HepG2 (cell line): ENCODE measurements at places on chromosomes 5 and 9. TPM values are rescaled to one million over a fixed set of nuclear protein-coding genes. Genes with fewer than 3 reads are reported as not detected.

DNA sequence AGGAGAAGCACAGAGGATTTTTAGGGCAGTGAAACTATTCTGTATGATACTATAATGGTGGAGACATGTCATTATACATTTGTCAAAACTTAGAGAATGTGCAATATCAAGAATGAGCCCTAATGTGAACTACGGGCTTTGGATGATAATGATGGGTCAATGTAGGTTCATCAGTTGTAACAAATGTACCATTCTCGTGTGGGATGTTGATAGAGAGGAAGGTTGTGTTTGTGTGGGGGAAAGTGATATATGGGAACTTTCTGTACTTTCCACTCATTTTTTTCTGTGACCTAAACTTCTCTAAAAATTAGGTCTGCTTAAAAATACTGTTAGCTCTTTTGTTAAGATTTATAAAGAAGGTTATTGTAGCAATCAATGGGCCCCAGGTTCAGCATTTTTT lies 138.9 kb downstream of the SPATA31D1 start:
- no peak overlapping the region for H3K4me3 ChIP-seq
- no peaks in the 10 kb centered on the region for H3K4me1 ChIP-seq
- no peaks in the 10 kb centered on the region for H3K36me3 ChIP-seq
- no peaks in the 10 kb centered on the region for H3K27me3 ChIP-seq
- DNase-seq: no peak
- no peak overlapping the region for H3K27ac ChIP-seq

GRCh38 chr9:70392189-70392588 lies 22.3 kb downstream of the KLF9 start:
- no peaks in the 10 kb centered on the region; the same call in 1 of the 2 replicates for H3K36me3 ChIP-seq
- no peak for DNase-seq
- no peak overlapping the region for H3K4me3 ChIP-seq
- H3K4me1 ChIP-seq: peaks cover 4% of the 10 kb centered on the region; the same call in 1 of the 2 replicates

DNA sequence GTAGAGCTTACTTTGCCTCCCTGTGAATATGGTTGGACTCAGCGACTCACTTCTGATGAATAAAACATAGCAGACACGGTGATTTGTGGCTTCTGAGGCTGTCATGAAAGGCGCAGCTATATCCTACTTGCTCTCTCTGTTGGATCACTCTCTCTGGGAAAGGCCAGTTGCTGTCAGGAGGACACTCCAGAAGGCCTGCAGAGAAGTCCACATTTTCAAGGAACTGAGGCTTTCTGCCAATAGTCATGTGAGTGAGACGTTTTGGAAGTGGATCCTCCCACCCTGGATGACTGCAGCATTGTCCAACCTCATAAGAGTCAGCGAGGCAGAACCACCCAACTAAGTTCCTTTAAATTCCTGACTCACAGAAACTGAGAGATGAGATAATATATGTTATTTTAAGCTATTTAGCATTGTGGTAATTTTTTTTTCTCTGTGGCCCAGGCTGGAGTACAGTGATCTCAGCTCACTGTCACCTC lies 156.0 kb upstream of the MAST4 start:
- no peaks in the 10 kb centered on the region for H3K4me1 ChIP-seq
- no peak for DNase-seq
- no peak overlapping the region for H3K27ac ChIP-seq
- no peaks in the 10 kb centered on the region for H3K36me3 ChIP-seq

Gene LOX
- 0.65 and 0.73 TPM in 2 replicates for total RNA-seq

- DNase-seq: no peak
- H3K36me3 ChIP-seq: no peaks in the 10 kb centered on the region
- peaks cover 10% of the 10 kb centered on the region; the same call in 1 of the 2 replicates for H3K27me3 ChIP-seq
- peaks cover 60% of the 10 kb centered on the region for H3K4me1 ChIP-seq
These were observed 2.1 kb upstream of the GLIS3 start for GRCh38 chr9:4301971-4302427.

Gene SPINK7
- not detected in 2 replicates for total RNA-seq

Gene CSNK1G3
- 31.5 and 35.4 TPM in 2 replicates for total RNA-seq

GRCh38 chr9:89418882-89419640 lies 78.9 kb downstream of the SEMA4D start:
- DNase-seq: no peak
- no peaks in the 10 kb centered on the region for H3K4me1 ChIP-seq
- H3K27ac ChIP-seq: no peak overlapping the region
- H3K4me3 ChIP-seq: no peak overlapping the region

- no peaks in the 10 kb centered on the region for H3K4me1 ChIP-seq
- H3K4me3 ChIP-seq: no peak overlapping the region
- no peaks in the 10 kb centered on the region for H3K36me3 ChIP-seq
- no peak overlapping the region for H3K27ac ChIP-seq
- H3K27me3 ChIP-seq: no peaks in the 10 kb centered on the region
These were observed 311.8 kb downstream of the DNAH5 start for GRCh38 chr5:13632676-13633075.

Gene SREK1
- 46.5 and 90.9 TPM in 2 replicates for total RNA-seq

DNA sequence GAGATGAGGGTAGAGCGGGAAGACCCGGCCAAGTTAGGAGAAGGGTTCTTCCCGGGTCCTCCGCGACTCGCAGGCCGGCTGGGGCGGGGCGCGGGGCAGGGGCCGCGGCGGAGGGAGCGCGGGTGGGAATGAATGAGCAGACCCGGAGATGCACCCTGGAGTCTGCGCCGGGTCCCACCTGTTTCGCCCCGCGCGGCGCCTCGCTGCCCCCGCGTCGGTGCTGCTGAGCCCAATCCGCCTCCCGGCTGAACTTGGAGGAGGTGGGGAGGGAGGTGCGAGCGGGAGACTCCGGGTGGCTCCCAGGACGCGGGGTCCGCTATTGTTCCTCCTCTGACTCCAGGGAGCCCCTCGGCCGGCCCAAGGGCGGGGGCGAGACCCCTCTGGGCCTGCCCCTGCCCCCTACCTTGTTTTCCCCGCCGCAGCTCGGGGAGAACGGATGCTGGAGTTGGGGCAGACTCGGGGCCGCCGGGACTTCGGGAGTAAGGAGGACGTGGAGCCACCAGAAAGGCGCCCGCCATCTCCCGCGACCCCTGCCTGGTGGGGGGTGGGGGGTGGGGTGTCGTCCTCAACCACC lies 659 bp downstream of the RAI14 start:
- no peaks in the 10 kb centered on the region for H3K36me3 ChIP-seq
- H3K4me3 ChIP-seq: peak overlapping the region; percentile 85
- peaks cover 25% of the 10 kb centered on the region for H3K4me1 ChIP-seq

DNA sequence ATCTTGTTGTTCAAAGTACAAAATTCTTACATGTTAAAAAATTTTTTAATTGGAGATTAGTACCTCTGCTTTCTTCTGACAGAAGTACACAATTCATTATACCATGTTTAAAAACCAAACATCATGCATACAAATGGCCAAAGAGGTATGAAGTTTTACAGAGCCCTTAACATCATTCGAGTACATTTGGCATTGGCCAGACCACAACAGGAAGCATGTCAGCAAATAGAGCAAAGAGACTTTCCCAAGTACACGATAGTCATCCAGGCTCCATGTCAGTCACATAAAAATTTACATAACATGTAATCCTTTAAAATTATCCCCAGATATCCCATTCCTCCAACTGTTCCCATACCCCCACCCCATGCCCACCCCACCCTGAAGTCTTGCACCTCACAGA lies 22.5 kb downstream of the HMGCS1 start:
- no peak for DNase-seq
- H3K27me3 ChIP-seq: no peaks in the 10 kb centered on the region; the same call in 1 of the 2 replicates
- H3K36me3 ChIP-seq: peaks cover 51% of the 10 kb centered on the region
- H3K27ac ChIP-seq: no peak overlapping the region
- H3K4me3 ChIP-seq: no peak overlapping the region

Gene SSBP2
- total RNA-seq: not detected in 2 replicates

Gene PRRC2B
- total RNA-seq: 37.4 TPM in 2 replicates

- peak; percentile 12 for DNase-seq
- no peaks in the 10 kb centered on the region for H3K27me3 ChIP-seq
- no peaks in the 10 kb centered on the region for H3K36me3 ChIP-seq
- no peaks in the 10 kb centered on the region for H3K4me1 ChIP-seq
- H3K27ac ChIP-seq: no peak overlapping the region
These were observed 14.2 kb upstream of the AGGF1 start for GRCh38 chr5:77015938-77016569.

Gene TRIM14
- 13.0 and 13.8 TPM in 2 replicates for total RNA-seq

GRCh38 chr9:7216004-7216841 lies 458.4 kb downstream of the KDM4C start:
- peak; percentile 13 for DNase-seq
- H3K4me1 ChIP-seq: no peaks in the 10 kb centered on the region

Gene NTRK2
- not detected in 2 replicates for total RNA-seq

Gene PCDHB6
- 0.04 TPM in 1 of 2 replicates, not detected in the other for total RNA-seq

Gene OGN
- not detected in 2 replicates for total RNA-seq

GRCh38 chr5:164296603-164297080 lies 791.2 kb downstream of the MAT2B start:
- no peaks in the 10 kb centered on the region for H3K4me1 ChIP-seq
- no peak overlapping the region for H3K27ac ChIP-seq
- no peak for DNase-seq
- no peaks in the 10 kb centered on the region for H3K36me3 ChIP-seq
- H3K27me3 ChIP-seq: no peaks in the 10 kb centered on the region

- H3K27ac ChIP-seq: no peak overlapping the region
- no peaks in the 10 kb centered on the region; the same call in 1 of the 2 replicates for H3K27me3 ChIP-seq
- DNase-seq: no peak
- no peaks in the 10 kb centered on the region for H3K4me1 ChIP-seq
These were observed 8.5 kb upstream of the ACSL6 start for GRCh38 chr5:132019857-132020555.

DNA sequence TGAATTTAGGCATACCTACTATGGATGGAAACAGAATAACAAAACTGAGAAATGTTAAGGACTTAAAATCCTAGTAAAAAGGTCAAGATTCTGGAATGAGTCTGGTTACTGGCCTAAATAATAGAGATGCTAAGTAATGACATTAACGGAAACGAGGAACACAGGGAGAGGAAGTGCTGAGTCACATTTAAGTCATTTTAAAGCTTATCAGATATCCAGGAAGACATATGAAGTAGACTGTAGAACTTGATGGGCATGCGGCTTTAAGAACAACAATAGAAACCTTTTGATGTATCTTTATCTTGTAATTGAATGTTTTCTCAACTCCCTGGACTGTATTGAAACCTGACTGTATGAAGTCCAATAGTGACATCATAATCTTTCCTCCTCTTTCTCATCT lies 1251.4 kb upstream of the CDH6 start:
- DNase-seq: no peak
- no peak overlapping the region for H3K27ac ChIP-seq
- H3K36me3 ChIP-seq: no peaks in the 10 kb centered on the region
- H3K4me3 ChIP-seq: no peak overlapping the region
- no peaks in the 10 kb centered on the region for H3K4me1 ChIP-seq
- no peaks in the 10 kb centered on the region for H3K27me3 ChIP-seq

Gene TAF11L5
- not detected in 2 replicates for total RNA-seq

- no peaks in the 10 kb centered on the region for H3K4me1 ChIP-seq
- no peaks in the 10 kb centered on the region for H3K36me3 ChIP-seq
- H3K27me3 ChIP-seq: peaks cover 1% of the 10 kb centered on the region; the same call in 1 of the 2 replicates
These were observed 17.7 kb downstream of the ROPN1L start for GRCh38 chr5:10459080-10460055.

GRCh38 chr5:74034733-74035132 lies 408.7 kb downstream of the ARHGEF28 start:
- DNase-seq: no peak
- H3K27me3 ChIP-seq: no peaks in the 10 kb centered on the region
- H3K36me3 ChIP-seq: no peaks in the 10 kb centered on the region
- H3K27ac ChIP-seq: no peak overlapping the region
- H3K4me3 ChIP-seq: no peak overlapping the region
- H3K4me1 ChIP-seq: peaks cover 6% of the 10 kb centered on the region; the same call in 1 of the 2 replicates

Gene BHMT2
- 18.8 and 24.1 TPM in 2 replicates for total RNA-seq

GRCh38 chr9:71353720-71354119 lies 232.3 kb upstream of the TRPM3 start:
- DNase-seq: no peak
- no peaks in the 10 kb centered on the region for H3K27me3 ChIP-seq
- H3K27ac ChIP-seq: no peak overlapping the region
- H3K4me1 ChIP-seq: no peaks in the 10 kb centered on the region
- H3K4me3 ChIP-seq: no peak overlapping the region

DNA sequence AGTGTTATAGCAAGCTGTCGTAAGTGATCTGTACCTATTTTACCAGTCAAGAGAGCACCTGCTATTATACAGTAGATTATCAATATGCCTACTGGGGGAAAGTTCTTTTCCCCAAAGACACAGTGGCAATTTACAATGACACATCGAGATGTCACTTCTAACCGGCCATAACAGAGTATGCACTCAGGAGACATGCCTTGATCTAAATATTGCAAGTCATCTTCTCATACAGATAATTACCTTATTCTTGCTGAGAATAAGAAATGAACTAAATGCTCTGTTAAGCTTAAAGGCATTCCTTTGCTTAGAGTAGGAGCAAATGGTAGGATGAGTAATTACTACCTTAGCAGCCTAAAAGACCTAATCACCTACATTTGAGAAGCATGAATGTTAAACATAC lies 71.6 kb downstream of the PKD2L2 start:
- no peak overlapping the region for H3K27ac ChIP-seq
- peaks cover 33% of the 10 kb centered on the region; the same call in 2 of the 3 replicates for H3K36me3 ChIP-seq
- DNase-seq: no peak
- H3K27me3 ChIP-seq: no peaks in the 10 kb centered on the region
- H3K4me1 ChIP-seq: no peaks in the 10 kb centered on the region

DNA sequence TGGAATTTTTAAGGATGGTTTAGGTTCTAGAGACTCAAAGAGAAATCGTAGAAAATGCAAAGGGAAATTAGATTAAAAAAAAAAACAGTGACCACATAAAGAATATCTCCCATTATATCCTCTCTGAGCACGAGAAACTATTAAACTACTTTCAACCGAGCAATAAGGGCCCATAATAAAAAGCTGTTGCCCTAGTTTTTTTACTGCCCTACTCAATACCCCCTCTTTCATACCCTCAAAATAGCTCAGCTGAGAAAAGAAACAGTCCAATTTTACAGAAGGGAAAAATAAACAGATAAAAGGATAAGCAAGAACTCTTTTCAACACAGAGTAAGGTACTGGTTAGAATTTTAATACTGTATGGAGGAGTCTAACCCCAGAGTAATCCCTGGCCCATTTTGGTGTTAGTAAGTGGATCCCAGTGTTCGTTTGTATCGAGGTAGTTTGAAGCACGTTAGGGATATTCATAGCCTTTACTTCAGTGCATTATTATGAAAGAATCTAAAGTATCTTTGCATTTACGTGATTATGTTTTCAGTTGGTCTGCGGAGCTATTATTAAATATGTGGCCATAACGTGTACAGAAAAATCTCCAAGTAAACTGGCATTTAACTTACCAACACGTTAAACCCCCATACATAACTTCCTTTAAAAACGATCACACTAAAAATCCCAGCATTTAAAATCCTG lies 980 bp upstream of the RHOBTB3 start:
- H3K4me1 ChIP-seq: peaks cover 65% of the 10 kb centered on the region
- H3K36me3 ChIP-seq: no peaks in the 10 kb centered on the region
- peak overlapping the region; percentile 87 for H3K4me3 ChIP-seq
- H3K27ac ChIP-seq: peak overlapping the region; percentile 65
- no peaks in the 10 kb centered on the region for H3K27me3 ChIP-seq

GRCh38 chr9:2270565-2270964 lies 255.4 kb downstream of the SMARCA2 start:
- no peak for DNase-seq
- no peak overlapping the region for H3K4me3 ChIP-seq
- no peaks in the 10 kb centered on the region for H3K4me1 ChIP-seq

Gene TICAM2
- 0.04 TPM in 1 of 2 replicates, not detected in the other for total RNA-seq
